ENCODE measurements at places on chromosomes 5 and 9.

- peak; percentile 4 for DNase-seq
Observed at GRCh38 chr9:84397822-84398221, 57.3 kb upstream of the SLC28A3 start.

GRCh38 chr9:133597316-133597957, 11.8 kb downstream of the FAM163B start:
- DNase-seq: no peak

GRCh38 chr5:1176473-1177391, 24.7 kb upstream of the SLC6A19 start:
- DNase-seq: no peak

GRCh38 chr5:168819004-168819621, 239.9 kb upstream of the PANK3 start:
- no peak for DNase-seq

- DNase-seq: no peak
Observed at GRCh38 chr5:151565971-151566370, 25.2 kb downstream of the FAT2 start.

- no peak for DNase-seq
Observed at GRCh38 chr9:128565578-128565977, 13.2 kb downstream of the SPTAN1 start.

DNA sequence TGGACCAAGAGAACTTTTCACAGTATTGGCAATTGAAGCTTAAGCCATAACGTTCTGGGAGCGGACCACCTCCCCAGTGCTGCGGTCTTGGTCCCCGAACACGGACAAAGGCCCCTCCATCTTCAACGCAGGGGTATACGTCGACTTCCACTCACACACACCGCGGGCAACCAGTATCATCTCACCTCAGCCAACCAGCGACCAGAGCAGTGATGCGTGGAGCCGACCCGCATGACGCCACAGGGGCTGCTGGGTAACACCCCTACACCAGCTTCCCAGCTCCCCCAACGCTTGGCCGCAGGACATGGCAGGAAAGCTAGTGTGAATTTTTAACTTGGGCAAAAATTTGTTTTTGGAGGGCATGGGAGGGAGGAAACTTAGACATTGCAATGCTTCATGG, 77.3 kb upstream of the PLCXD3 start:
- no peak for DNase-seq

GRCh38 chr9:78697618-78698017, 400.7 kb downstream of the PSAT1 start:
- no peak for DNase-seq

DNA sequence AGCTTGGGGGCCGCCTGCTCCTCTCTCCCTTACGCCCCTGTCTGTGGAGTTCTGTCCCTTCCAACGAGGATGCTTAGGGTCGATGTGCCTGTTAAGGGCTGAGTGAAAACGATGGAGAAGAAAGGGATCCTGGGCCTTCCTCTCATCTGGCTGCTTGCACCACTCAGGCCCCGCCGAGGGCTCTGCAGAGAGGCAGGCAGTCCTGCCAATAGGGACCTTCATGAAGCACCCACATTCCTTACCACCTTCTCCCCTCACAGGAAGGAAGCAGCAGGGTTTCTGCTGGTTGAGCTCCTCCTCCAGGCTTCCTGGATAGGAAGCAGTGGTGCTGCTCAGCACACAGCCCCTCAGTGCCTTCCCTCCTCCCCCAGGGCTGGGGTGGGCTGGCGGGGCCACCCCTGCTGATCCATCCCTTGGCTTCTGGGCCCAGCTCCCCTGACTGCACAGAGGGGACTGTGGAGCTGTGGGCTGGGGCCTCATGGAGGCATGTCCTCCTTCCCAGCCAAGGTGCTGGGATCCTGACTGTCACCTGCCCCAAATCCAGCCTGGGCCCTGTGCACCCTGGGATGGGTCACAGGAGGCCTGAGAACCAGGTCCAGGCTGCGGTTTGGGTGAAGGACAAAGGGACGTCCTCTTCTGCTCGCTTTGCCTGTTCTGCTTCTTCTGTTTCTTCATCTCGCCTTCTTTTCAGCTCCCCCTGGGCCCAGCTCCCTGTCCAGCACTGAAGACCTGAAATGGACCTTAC, 50.5 kb downstream of the AHRR start:
- DNase-seq: peak; percentile 59

- DNase-seq: no peak
Observed at GRCh38 chr9:24090566-24090965, 264.5 kb upstream of the ELAVL2 start.

- DNase-seq: no peak
Observed at GRCh38 chr9:111533099-111533790, 8.3 kb downstream of the ZNF483 start.

DNA sequence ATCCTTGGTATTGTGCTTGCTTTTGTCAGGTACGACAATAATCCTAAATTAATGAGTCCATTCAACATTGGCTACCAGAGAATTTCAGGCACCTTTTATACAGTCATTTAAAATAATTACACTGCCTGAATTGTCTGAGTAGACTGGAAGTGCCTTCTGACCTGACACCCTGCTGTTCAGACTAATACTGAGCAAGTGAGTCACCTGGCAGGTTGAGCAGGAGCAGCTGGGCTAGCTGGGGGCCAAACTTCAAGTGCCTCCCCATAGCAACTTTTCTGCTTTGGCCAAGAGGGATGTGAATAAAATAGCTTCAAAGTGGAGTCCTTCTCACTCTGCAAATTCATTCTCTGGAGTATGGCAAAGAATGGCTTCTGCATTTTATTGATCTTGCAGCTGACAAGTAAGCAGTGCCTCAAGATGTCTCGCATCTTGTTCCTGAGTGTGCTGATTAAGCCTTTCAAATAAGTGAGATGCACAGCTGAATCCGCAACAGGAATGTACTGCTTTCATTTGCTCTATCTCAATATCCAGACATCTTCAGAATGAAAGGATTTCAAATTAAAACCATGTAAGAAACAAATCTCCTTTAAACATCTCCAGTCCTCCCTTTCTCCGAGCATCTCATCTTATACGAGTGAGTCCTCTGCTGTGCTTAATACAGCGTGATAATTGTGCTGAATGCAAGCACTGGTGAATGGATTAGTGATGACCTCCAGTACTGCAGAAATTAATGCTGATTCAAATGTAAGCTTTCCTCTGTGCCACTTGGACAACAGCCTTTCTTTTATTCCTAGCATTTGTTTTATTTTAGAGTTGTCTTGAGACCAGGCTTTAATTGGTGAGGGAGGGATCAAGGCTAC, 271.2 kb downstream of the EDIL3 start:
- DNase-seq: no peak
